Hepatic stellate cell (primary cell): ENCODE measurements at places on chromosomes 3 and 15.
A peak's percentile ranks its signal among the peaks of the same experiment; 100 is the strongest.

GRCh38 chr15:59349680-59350420, 22.8 kb downstream of the MYO1E start:
- peak; percentile 81 for DNase-seq

- no peak for DNase-seq
Observed at GRCh38 chr3:130459944-130460343, 57.0 kb upstream of the COL6A6 start.

- no peak for DNase-seq
Observed at GRCh38 chr3:141876891-141877621, 613 bp downstream of the ATP1B3 start.

DNA sequence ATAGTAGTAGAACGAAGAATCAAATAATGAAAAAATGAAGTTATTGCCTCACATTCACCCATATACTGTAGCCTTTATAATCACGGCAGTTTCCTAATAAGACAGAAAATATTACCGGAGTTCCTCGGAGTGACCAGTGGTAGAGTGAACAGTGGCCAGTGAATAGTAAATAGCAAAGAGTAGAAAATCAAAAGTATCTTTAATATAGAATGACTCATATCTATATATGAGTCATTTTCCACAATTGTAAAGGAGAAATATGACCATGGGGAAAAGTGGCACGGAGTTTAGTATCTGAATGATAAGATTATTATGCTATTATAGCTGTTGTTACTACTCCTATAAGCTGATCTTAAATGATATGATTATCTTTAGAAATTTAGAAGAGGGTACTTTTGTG, 38.5 kb downstream of the ZBTB20 start:
- DNase-seq, result no peak

GRCh38 chr3:45088543-45089358, 57.4 kb downstream of the CDCP1 start:
- DNase-seq, result no peak

GRCh38 chr3:86175051-86175536, 815.9 kb downstream of the VGLL3 start:
- no peak for DNase-seq

- DNase-seq, result no peak
Observed at GRCh38 chr3:9314796-9315195, 48.1 kb upstream of the THUMPD3 start.

DNA sequence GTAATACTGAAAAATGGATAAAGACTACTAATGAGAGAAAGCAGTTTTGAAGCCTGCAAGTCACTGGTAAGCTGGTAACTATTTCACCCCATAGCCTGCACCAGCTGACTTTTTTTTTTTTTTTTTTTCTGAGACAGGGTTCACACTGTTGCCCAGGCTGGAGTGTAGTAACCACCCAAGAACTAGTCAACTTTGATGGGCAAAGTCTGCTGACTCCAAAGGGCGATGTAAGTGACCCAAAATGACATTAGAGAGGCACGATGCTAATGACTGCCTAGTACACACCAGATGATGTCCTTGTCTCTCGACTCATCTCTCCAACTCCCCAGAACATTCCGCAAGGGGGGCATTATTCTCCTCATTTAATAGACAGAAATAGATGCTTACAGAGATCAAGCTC, 12.9 kb upstream of the TMEM41A start:
- DNase-seq, result no peak

- DNase-seq, result peak; percentile 55
Observed at GRCh38 chr3:48273594-48274211, 32.8 kb downstream of the ZNF589 start.

DNA sequence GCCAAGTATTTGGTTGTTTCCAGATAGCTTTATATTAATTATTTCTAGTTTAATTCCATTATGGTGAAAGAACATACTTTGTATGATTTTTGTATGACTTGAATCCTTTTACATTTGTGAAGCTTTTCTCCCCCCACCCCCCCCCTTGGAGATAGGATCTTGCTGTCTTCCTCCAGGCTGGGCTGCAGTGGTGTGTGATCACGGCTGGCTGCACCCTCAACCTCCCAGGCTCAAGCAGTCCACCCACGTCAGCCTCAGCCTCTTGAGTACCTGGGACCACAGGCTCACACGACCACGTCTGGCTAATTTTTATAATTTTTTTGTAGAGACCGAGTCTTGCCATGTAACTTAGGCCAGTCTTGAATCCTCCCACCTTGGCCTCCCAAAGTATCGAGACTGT, 29.5 kb downstream of the ARL8B start:
- no peak for DNase-seq

- no peak for DNase-seq
Observed at GRCh38 chr15:80739919-80740318, 39.3 kb upstream of the CEMIP start.

- no peak for DNase-seq
Observed at GRCh38 chr15:33671456-33671855, 296.8 kb upstream of the CHRM5 start.

- DNase-seq, result no peak
Observed at GRCh38 chr3:196298521-196298920, 11.0 kb upstream of the PCYT1A start.

- DNase-seq, result no peak
Observed at GRCh38 chr15:79054350-79054749, 36.2 kb downstream of the RASGRF1 start.

DNA sequence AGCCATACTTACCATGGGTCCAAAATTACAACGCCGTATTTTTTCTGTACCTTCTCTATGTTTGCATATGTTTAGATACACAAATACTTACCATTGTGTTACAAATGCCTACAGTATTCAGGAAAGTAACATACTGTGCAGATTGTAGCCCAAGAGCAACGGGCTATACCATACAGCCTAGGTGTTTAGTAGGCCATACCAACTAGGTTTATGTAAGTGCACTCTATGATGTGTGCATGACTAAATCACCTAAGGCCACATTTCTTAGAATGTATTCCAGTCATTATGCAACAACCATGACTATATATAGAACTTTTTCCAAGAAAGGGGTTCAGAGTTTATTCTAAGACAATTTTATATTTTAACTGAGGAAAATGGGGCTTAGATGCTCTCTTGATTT, 411.7 kb downstream of the MAGI1 start:
- DNase-seq, result no peak

GRCh38 chr3:133973249-133973980, 56.3 kb downstream of the SLCO2A1 start:
- no peak for DNase-seq
